ENCODE measurements at places on chromosomes 16 and 17.

GRCh38 chr16:83215406-83216001, 588.7 kb downstream of the CDH13 start:
- peak; percentile 3 for DNase-seq

DNA sequence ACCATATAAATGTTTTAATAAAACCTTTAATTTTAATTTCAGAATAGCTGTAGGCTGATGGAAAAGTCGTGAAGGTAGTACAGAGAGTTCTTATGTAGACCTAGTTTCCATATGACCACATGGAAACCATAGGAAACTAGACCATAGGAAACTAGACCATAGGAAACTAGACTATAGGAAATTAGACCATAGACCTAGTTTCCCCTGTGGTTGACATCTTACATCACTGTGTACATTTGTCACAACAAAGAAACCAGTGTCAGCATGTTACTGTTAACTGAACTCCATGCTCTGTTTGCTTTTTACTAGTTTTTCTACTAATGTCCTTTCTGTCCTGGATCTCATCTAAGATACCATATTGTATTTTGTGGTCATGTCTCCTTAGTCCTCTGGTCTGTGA, 14.6 kb downstream of the NUDT7 start:
- DNase-seq = no peak

GRCh38 chr17:12627781-12628451, 37.8 kb upstream of the MYOCD start:
- no peak for DNase-seq

- no peak for DNase-seq
Measured at GRCh38 chr16:67388191-67388590, 5.1 kb downstream of the TPPP3 start.

- DNase-seq = no peak
Measured at GRCh38 chr17:31428111-31428510, 36.6 kb downstream of the RAB11FIP4 start.

DNA sequence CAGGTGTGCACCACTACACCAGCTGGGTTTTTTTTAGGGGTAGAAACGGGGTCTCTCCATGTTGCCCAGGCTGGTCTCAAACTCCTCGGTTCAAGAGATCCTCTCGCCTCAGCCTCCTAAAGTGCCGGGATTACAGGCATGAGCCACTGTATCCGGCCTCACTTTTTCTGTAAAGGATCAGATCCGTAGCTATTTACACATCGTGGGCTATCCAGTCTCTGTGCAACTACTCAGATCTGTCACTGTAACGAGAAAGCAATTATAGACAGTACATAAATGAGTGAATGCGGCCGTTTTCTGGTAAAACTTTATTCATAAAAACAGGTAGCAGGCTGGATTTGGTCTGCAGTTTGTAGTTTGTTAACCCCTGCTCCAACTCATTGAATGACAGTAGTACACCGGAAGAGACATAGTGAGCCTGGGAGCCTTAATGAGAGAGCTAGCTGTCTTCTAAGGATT, 44.5 kb downstream of the VMP1 start:
- no peak for DNase-seq

DNA sequence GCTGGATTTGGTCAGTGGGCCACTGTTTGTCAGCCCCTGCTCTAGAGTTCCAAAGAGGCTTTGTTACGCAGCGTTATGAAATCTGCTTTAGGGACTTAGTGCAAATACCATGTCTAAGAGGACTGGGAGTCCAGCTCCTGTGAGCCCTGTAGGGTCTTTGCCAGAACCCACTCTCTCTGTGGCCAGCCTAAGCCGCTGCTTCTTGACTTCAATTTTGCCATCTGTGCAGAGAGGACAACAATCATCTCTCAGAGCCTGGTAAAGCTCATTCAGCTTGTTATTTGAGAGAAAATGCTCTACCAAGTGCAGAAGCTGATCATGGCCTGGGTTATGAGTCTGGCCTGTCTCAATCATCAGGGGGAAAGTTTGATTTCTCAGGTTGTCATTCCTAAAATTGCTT, 17.9 kb downstream of the CA10 start:
- DNase-seq = no peak

- no peak for DNase-seq
Measured at GRCh38 chr16:177981-178667, 1.6 kb downstream of the HBA1 start.

- DNase-seq = no peak
Measured at GRCh38 chr17:66633317-66633965, 201.5 kb upstream of the CACNG5 start.

- no peak for DNase-seq
Measured at GRCh38 chr17:59284317-59284716, 47.1 kb upstream of the YPEL2 start.

GRCh38 chr17:81393684-81394376, 1.4 kb upstream of the BAHCC1 start:
- DNase-seq = no peak

DNA sequence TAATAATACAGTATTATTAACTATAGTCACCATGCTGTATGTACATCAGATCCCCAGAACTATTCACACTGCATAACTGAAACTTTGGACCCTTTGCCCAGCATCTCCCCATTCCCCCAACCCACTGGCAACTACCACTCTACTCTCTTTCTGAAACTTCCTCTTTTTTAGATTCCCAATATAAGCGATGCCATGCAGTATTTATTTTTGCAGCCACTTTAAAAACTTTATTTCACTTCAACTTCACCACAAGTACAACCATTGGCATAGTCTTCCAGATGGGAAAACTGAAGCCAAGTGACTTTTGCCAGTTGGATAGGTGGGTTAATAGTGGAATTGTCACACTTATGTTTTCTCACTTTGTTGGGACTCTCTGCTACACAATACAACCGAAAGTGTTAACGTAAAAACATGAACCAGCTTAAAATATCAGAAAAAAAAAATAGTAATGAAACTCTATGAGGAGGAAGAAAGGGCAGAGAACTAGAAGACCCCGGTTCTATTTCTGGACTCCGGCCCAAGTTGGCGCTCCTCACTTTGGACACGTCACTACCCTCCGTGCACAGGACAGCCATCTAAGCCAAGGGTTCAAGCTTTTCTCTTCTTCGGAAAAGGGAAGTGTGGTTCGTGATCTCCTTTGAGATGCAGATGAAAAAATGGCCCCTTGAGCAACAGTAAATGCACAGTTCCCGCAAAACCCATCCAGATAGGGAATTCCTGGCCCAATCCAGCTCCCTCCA, 743 bp downstream of the SHCBP1 start:
- no peak for DNase-seq

GRCh38 chr17:29571883-29572681, 3.6 kb downstream of the TP53I13 start:
- no peak for DNase-seq

- DNase-seq = no peak
Measured at GRCh38 chr16:28572696-28573510, 19.2 kb downstream of the SGF29 start.

GRCh38 chr17:5562661-5563360, 21.5 kb downstream of the NLRP1 start:
- no peak for DNase-seq

GRCh38 chr17:34902831-34903547, 58.3 kb downstream of the CCT6B start:
- DNase-seq = no peak

DNA sequence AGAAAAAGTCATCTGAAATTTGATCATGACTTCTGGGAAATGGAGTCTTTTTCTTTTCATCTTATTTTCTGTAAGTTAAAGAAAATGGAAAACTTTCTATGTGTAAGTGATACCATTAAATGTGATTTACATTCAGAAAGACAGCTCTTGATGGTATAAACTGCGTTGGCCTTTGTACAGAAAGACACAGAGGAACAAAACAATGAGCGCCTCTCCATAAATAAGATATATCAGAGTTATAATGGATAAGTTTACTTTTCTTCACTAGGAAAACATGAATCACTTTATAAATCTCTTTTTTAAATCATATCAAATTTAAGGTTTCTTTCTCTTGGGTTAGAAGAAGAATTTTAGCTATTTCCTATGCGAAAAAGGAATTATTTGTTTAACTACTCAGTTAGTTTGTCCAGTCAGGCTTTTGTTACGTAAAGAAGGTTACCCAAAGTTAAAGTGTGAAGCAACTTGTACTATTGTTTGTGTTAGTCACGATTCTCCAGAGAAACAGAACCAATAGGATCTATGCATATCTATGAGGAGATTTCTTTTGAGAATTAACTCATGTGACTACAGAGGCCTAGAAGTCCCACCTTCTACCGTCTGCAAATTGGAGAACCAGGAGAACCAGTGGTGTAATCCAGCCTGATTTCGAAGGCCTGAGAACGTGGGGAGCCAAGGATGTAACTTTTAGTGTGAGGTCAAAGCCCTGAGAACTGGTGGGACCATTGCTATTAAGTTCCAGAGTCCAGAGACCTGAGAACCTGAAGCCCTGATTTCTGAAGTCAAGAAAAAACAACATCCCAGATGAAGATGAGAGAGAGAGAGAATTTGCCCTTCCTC, 295.4 kb upstream of the KCNJ16 start:
- no peak for DNase-seq

DNA sequence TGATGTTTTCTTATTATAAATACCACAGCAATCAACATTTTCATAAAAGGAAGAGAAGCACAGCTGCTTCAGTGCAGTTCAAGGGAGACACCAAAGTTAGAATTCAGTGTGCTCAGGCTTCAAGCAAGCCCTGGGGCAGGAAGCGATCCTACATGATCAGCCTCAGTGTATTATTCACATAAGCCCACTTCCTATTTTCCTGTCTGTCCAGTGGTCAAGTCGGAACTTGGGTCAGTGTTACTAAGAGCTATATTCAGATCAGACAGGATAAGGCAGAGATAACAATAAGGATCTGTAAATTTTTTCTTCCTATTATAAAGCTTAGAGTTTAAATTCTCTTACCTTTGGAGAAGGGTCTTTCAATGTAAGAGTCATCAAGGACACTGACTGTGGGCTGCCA, 12.9 kb downstream of the HEATR6 start:
- no peak for DNase-seq

- no peak for DNase-seq
Measured at GRCh38 chr17:81690066-81690465, 6.3 kb downstream of the HGS start.

GRCh38 chr17:81067391-81067811, 32.5 kb downstream of the BAIAP2 start:
- DNase-seq = no peak

- no peak for DNase-seq
Measured at GRCh38 chr17:29713626-29714025, 90.9 kb upstream of the CORO6 start.

- DNase-seq = no peak
Measured at GRCh38 chr17:56642424-56642823, 48.9 kb downstream of the NOG start.

GRCh38 chr16:64392456-64392855, 729.4 kb downstream of the CDH11 start:
- no peak for DNase-seq

DNA sequence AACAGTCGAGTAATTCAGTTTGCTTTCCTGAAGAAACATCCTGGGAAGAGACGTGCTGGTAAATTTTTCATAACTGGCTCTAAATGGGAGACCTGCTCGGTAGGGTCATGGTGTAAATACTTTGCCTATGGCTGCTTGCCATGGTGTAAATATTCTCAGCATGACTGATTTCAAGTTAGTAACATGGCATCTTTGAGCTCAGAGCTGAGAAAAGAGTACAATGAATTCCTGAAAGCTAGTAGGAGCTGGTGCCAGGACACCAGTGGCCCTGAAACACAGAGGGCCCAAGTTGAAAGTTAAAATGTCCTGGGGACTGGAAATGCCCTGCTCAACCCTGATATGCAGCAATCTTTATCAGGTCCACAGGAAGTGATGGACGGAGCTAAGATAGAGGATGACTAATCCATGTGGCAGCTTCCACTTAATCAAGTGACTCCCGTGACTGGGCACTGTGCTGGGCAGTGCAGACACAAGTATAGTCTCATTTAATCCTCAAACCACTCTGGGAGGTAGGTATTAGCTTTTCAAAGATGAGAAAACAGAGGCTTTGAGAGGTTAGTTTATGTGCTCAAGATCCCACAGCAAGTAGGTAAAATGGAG, 130.1 kb upstream of the ADAMTS18 start:
- DNase-seq = no peak

DNA sequence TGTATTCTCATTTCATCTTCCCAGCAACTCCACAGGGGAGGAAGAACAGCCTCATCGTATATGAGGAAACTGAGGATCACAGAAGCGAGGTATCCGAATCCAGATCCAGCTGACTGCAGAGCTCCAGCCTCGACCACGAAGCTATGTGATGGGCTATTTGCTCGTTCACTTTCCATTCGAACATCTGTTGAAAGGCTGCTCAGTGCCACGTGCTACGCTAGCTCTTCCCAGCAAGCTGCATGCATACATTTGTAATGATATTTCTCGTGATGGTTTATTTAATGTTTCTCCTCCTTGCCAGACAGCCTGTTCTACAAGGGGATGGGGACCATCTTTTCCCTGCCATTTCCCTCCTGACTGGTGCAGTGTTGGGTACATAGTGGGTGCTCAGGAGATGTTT, 48.4 kb upstream of the RCVRN start:
- DNase-seq = no peak

DNA sequence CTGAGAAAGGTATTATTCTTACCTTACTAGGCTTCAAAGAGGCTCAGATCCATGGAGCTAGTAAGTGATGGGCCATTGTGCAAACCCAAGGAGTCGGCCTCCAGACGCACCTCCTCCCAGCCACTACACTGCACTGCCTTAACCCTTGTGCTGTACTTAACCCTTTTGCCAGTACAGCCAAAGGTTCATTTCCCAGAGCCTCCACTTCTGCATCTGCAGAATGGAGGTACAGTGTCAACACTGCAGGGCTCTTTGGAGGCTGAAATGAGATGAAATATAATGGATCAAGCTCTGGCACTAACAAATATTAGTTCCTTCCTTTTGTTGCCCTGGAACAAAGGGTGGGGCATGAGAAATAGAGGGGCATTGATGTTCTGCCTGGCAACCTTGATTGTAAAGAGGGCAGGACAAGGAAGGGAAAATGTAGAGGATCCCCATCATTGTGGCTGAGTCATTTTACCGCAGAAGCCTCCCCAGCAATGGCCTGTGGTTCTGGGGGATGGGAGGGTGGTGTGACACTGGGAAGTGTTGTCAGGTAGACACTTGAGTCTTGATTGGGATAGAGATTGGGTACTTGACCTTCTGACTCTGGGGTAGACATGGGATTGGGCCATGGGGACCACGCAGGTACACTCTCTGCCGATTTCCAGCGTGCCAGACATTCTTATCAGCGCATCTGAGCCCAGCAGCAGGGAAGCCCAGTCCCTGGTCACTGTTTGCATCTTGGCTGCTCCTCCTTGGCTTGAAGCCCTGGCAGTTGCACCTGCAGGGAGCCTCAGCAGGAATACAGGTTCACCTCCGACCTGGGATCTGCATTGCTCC, 84.0 kb downstream of the MSI2 start:
- no peak for DNase-seq

- peak; percentile 38 for DNase-seq
Measured at GRCh38 chr16:11586856-11587642, at the start of gene LITAF. TSS of gene LITAF (minus strand) at chr16:11586919. CDS start at chr16:11556730, 30,189 bp downstream.
